SK-N-SH (cell line): ENCODE measurements at places on chromosomes 11 and 22.

DNA sequence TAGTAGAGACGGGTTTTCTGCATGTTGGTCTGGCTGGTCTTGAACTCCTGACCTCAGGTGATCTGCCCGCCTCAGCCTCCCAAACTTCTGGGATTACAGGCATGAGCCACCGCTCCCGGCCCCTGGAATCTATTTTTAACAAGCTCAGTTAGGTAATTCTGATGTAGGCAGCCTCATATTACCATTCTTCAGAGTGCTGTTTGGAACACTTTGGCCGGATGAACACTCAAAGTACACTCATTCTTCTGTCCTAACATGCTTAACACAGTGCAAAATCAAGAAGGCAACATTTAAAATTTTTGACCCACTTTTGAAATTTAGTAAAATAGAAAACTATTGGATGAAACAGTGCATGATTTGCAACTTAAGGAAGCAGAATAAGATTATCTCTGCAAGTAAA lies 586.7 kb upstream of the CHORDC1 start:
- DNase-seq, result no peak

DNA sequence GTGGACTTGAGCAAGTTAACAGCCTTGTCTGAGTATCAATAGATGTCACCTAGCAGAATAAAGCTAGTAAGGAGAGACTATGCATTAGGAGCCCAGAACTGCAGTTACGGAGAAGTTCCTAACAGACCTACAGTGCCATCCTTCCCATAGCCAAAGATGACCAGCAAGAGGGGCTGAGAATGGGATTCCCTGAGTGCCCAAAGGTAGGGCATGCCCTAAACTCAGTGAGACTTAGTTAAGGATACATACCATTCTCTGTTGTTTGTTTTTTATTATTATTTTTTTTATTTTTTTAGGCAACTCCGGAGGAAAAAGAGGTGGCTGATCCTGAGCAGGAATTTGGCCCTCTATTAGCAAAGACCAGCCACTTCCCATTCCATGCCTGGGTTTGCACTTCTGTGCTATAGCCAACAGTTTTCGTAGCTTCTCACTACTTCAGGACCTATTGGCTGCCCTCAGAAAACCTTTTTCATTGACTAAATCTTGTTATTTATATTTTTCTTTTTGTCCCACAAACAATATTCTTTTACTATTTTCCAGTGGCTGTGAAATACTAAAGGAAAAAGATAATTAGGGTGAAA lies 33.3 kb upstream of the CCDC34 start:
- no peak for DNase-seq

DNA sequence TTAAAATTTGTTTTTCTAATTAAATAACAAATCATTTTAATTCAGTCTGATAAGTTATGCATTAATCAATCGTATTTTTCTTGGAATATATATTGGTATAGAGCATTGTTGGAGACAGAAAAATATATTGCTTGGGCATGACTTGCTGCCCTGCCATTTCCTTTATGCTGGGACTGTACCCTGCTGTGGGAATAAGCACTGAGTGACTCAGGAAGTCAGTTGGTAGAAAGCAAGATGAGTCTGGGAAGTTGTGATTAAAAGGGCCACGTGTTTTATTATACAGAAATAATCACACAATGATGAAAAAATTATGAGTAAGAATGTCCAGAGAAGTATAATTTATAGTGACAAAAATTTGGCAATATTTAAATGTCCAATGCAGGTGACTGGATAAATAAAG lies 139.5 kb downstream of the KIF18A start:
- no peak for DNase-seq

- DNase-seq, result peak; percentile 8
Measured at GRCh38 chr22:19645391-19645790, 68.9 kb upstream of the SEPTIN5 start.

DNA sequence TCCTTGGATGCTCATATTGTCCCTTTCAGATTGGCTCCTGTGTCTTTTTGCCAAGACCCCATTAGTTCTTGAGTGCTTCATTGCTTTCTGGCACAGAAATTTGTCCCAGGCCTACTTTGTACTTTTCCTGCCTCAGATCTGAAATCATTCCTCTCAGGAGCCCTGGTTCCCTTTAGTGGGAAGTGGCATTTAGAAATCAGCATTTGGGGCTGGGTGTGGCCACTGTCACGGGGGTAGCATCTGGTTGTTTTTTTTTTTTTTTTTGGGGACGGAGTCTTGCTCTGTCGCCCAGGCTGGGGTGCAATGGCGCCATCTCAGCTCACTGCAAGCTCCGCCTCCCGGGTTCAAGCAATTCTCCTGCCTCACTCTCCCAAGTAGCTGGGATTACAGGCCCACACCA lies 18.2 kb downstream of the PPFIA1 start:
- no peak for DNase-seq
